ENCODE measurements at places on chromosomes 2 and 18.

GRCh38 chr18:56391931-56392590 lies 246.3 kb downstream of the TXNL1 start:
- DNase-seq = no peak

DNA sequence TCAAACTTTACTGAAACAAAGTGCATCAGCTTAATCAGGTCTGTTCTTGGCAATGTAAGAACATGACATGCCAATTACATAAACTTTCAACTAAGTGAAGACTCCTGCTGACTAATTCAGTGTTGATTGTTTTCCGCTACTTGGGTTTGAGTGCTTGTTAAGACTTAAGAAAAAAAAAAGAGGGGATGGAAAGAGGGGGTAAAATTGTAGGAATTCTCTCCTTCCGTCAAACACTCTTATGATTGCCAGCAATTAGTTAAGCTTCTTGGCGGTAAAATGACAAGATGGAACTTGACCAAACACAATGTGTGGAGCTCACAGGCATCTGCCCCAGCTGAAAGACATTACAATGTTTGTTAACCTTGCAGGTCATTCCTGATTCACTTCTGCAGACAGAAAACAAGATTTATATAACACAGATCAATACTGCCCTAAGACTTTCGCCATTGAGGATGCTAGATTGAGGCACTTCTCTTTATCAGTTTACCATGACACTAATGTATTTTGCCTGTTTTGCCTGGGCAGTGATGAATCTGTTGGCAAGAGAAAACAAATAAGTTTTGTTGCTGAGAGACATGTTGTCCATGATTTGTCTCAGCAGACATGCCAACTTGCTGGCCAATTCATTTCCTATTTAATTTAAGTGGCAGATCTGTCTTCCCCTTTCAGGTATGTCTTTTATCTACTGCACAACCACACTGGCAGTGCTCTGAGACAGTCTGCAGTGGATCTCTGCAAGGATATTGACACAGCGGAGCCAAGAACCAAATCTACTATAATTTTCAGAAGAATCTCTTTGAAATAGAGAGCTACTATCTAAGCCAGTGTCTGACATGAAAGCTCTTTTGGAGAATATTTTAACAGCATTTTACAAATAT lies 410.0 kb upstream of the KCNH7 start:
- no peak for DNase-seq

GRCh38 chr2:45960057-45960863 lies 308.8 kb downstream of the PRKCE start:
- DNase-seq = no peak

DNA sequence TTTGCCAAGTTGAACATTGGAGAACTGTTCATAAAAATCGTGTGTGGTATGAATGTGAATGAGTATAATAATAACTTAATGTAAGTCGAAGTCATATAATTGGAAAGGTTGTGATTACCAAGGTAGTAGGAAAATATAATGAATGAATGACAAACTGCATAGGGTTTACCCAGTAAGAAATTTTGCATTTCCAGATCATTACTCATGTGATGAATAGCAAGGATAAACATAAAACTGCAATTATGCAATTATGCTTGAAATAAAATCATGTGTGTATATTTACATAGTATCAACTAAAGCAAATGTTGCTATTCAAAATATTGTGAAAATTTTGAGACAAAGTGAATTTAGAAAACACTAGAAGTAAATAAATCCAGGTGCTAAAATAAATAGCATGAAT lies 1108.7 kb upstream of the TMEFF2 start:
- DNase-seq = no peak

DNA sequence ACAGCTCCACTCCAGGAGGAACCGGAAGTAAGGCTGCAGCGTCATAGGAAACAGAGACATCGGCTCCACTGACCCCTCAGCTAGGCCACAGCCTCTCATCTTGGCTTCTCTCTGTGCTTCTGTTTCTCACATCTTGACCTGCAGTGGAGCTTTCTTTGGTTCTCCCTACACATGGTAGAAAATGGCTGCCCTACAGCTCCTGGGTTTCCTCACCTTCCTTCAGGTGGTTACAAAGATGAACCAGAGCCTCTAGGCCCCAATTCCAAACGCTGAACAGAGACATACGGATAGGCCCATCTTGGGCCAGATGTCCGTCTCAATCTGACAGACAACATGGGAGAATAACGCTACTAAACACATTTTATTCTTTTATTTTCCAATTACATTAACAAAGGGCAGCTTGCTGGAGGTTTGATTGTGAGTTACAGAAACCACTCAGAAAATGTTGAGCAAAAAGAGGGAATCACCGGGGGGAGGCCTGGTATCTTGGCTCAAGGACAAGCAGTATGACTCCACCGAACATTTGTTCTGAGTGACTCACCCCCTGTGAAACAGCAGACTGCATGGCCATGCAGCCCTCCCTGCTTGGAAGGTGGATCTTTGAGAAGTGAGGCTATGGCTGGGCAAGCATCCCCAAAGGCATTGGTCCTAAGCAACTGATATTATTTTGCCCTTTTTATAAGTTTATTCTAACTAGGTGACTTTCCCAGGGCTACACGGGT lies 303.5 kb downstream of the CDCA7 start:
- no peak for DNase-seq

GRCh38 chr2:64141674-64142405 lies 2.4 kb downstream of the PELI1 start:
- peak; percentile 21 for DNase-seq

GRCh38 chr2:194380011-194380410 lies 1277.0 kb upstream of the SLC39A10 start:
- no peak for DNase-seq

GRCh38 chr2:176001281-176001915 lies 669 bp downstream of the LNPK start:
- peak; percentile 78 for DNase-seq

DNA sequence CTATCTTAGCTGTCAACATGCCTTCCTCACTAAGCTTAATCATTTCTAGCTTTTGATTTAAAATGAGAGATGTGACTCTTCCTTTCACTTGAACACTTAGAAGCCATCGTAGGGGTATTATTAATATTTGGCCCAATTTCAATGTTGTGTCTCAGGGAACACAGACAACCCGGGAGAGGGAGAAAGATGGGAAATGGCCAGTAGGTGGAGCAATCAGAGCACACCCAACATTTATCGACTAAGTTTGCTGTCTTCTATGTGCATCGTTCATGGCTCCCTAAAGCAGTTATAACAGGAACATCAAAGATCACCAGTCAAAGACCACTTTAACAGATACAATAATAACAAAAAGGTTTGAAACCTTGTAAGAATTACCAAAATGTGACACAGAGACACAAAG lies 110.2 kb downstream of the OLA1 start:
- DNase-seq = peak; percentile 49

DNA sequence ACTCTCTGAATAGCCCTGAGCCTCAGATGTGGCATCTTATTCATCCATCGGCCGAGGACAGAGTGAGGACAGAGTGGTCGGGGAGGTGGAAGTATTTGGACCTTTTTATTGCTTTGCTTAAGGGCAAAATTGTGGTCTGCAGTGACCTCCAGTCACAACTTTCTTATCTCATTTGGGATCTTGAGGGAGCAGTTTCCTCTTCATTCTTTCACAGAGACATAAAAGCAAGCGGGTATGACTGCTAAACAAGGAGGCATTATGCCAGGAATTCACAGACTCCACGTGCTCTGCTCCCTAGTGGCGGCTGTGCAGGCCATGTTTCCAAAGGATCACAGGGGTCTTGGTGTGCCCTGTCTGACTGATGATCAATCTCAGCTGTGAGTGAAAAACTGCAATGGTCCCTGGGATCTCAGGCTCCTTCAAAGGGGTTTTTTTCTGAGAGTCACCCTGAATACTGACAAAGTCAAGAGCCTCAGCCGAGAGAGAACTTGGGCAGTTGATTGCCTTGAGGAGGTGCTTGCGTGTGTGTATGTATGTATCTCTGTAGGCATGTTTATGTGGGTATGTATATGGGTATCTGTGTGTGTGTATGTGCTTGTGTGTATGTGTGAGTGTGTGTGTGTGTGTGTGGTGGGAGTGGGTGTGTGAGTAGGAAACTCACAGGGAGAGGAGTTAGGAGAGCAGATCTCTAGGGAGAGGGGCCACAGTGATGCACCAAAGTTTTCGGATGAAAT lies 47.7 kb downstream of the RAPGEF4 start:
- peak; percentile 6 for DNase-seq

DNA sequence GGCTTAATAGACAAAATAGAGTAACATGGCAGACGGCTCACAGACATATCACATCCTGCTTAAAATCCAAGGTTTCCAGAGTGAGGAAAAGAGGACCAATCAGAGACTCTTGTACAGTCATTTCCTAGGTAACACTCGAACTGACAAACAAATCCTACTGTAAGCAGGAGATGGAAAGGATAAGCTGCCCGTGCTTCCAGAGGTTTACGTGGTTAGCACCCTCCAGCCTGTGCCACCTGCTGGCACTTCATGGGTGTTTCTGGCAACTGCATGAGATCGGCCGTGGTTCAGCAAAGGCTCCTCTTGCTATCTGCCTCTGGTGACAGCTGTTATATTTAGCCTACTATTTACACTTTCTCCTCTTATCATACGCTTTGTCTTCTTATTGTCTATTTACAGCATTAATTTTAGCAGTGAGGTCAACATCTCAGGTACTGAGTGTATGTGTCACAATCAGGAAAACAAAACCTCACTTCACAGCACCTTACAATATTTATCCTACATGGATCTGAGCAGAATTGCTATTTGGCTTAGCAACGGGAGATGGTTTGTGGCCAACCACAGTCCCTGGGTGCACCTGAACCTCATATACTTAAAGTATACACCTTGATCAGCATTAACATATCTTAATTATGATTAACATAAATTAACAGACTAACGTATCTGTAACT lies 226.9 kb downstream of the TMEM163 start:
- DNase-seq = peak; percentile 14

DNA sequence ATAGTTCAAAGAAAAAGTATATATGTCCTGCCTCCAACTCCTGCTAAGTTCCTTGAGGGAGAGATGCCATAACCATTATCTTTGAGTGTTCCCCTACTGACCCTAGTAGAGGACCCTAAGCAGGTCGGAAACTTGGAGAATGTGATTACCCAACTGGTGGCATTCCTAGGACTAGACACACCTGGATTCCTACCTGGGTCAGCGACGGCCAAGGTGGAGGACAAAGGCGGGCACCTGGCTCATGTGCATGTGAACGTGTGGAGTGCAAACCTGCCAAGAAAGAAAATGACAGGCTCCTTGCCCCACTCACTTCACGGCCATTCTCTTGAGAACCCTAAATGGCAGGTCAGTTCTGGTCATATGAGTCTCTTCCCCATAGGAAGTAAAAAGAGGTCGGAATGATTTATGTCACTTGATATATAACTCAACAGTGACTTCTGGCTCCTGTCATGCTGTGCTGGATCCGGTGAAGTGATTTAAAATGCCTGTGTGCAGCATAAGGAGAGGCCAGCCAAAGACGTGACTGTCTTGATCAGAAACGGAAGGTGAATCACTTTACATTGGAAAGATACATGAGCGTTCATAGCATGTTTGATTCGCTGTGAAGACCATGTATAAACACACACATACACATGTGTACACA lies 371.6 kb downstream of the EIPR1 start:
- DNase-seq = no peak

DNA sequence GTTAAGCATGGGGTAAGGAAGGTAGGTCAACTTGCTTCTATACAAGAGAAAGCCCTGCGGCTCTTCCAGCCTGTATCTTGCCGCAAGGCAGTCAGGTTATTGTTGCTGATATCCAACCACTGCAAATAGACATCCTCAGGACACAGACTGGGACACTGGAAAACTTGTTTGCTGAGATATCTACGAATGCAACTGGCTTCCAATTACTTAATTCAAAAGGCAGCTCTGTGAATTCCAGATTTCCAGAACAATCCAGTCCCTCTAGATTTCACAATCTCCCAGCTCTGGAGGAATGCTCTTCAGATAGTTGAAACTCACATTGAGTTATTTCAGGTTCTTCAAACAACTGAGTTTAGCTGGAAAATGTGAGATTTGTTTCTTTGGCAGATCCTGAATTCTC lies 34.6 kb upstream of the SP9 start:
- no peak for DNase-seq

- no peak for DNase-seq
Measured at GRCh38 chr2:96698221-96698861, 41.5 kb downstream of the LMAN2L start.

DNA sequence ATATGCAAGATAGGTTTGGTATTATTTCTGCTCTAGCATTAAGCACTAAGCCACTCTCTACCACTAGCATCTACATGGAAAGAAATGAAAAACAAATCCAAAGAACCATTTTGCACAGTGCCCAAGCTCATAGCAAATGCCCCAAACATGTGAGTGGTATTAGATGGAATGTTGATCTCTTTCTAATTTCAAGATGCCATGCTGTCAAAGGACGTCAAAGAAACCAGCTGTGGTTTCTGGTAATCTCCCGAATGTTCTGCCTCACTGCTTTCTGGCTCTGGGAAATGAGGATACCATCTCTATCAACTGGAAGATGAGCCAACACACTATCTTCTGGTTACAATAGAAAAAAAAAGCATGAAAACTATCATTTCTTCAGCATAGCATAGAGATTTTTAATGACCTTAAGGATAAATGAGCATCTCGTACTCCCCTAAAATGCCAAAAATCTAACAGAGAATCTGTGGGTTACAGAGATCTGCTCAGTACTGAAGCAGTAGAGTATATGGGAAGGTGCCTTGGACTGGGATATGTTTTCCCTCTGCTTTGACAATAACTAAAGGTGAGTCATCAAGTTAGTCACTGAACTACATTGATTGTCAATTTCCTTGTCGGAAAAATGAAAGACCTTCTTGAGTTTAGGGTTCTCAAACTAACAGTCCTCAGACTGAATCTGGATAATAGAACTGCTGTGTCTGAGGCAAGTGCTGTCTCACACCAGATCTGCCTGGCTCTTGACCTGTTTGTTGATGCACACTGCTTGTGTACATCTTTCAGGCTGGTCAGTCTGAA lies 244.8 kb upstream of the NCKAP5 start:
- DNase-seq = no peak

GRCh38 chr18:9244376-9244775 lies 90.2 kb upstream of the TWSG1 start:
- DNase-seq = no peak

DNA sequence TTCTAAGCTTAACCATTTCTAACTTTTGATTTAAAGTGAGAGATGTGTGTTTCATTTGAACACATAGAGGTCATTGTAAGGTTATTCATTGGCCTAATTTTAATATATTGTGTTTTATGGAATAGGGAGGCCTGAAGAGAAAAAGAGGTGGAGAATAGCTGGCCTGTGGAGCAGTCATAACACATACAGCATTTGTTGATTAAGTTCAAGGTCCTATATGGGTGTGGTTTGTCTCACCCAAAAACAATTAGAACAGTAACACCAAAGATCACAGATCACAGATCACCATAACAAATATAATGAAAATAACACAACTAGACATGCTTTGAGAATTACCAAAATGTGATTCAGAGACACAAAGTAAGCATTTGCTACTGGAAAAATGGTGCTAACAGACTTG lies 252.4 kb upstream of the SPOPL start:
- no peak for DNase-seq

- peak; percentile 43 for DNase-seq
Measured at GRCh38 chr2:108215794-108216211, 24.0 kb upstream of the SULT1C3 start.

- DNase-seq = no peak
Measured at GRCh38 chr2:3269425-3270094, 108.1 kb downstream of the EIPR1 start.

- no peak for DNase-seq
Measured at GRCh38 chr2:144310484-144310883, 209.4 kb downstream of the ZEB2 start.

- DNase-seq = no peak
Measured at GRCh38 chr2:38533757-38534545, 68.8 kb downstream of the HNRNPLL start.

- no peak for DNase-seq
Measured at GRCh38 chr2:236909802-236910201, 175.9 kb upstream of the COPS8 start.

Measured in hematopoietic multipotent progenitor cell treated with erythropoietin and hydrocortisone succinate and interleukin-3 and kit ligand, for 6 days (in vitro differentiated cells).